ENCODE measurements at places on chromosomes 1 and 21. TPM values are rescaled to one million over a fixed set of nuclear protein-coding genes. Genes with fewer than 3 reads are reported as not detected.

- DNase-seq: no peak
Measured at GRCh38 chr1:203305809-203306088, 430 bp downstream of the BTG2 start.

MIXL1 gene
- polyA plus RNA-seq: not detected

PYHIN1 gene
- polyA plus RNA-seq: 98.6 TPM

DNA sequence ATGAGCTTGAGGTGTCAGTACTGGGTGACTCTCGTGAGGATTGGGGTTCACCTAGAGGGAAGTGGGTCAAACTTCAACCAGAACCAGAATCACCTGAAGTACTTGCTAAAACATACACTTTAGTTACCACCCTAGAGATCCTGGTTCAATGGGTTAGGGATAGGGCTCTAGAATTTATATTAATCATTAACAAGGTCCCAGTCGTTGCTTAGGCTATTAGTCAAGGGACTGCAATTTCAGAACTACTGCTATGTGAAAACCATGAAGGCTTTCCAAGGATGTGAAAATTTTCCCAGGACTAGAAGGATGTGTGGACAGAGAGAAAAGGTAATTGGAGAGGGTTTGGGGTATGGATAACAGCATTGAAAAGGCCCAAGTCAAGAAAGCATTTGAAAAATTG is 162.6 kb downstream of the GRIK1 start:
- no peak for DNase-seq

- DNase-seq: no peak
Measured at GRCh38 chr21:35885942-35886541, 174.3 kb downstream of the SETD4 start.

CFAP141 gene
- not detected for polyA plus RNA-seq

- no peak for DNase-seq
Measured at GRCh38 chr21:43208561-43209332, 39.9 kb downstream of the CRYAA start.

- peak; percentile 22 for DNase-seq
Measured at GRCh38 chr1:179709841-179710329, 33.2 kb upstream of the FAM163A start.

SYT6 gene
- polyA plus RNA-seq: not detected

ZMYND12 gene
- 0.45 TPM for polyA plus RNA-seq

PADI4 gene
- polyA plus RNA-seq: 1.3 TPM

UBXN10 gene
- polyA plus RNA-seq: 0.06 TPM

GRCh38 chr1:99218572-99218971 is 45.7 kb upstream of the PLPPR4 start:
- no peak for DNase-seq

GRCh38 chr1:233598891-233599541 is 14.9 kb upstream of the KCNK1 start:
- no peak for DNase-seq

All from CD4-positive, CD25-positive, alpha-beta regulatory T cell (primary cell).